Astrocyte (in vitro differentiated cells and primary cell): ENCODE measurements at places on chromosomes 6 and 20. TPM values are rescaled to one million over a fixed set of nuclear protein-coding genes. Genes with fewer than 3 reads are reported as not detected.

DNA sequence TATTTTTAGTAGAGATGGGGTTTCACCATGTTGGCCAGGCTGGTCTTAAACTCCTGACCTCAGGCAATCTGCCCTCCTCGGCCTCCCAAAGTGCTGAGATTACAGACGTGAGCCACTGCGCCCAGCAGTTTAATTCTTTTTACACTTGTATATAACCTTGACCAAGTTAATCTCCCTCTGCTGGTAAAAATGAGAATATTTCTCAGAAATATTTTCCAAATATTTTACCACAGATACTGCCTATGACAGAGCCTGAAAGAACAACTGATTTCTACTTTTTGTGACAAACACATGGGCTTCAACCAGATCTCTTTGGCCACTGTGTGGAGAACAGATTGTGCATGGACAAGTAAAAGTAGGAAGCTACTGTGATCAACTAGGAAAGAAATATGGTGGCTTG is 21.2 kb upstream of the NHSL1 start:
- no peak for DNase-seq
- H3K4me3 ChIP-seq = no peak overlapping the region
- no peaks in the 10 kb centered on the region for H3K27me3 ChIP-seq
- H3K36me3 ChIP-seq = no peaks in the 10 kb centered on the region

Gene TSBP1
- not detected in 2 replicates for total RNA-seq

Gene RHAG
- total RNA-seq = not detected in 2 replicates

Gene TRIM15
- not detected in 2 replicates for total RNA-seq

GRCh38 chr20:53142225-53143127 is 170.3 kb downstream of the TSHZ2 start:
- H3K36me3 ChIP-seq = no peaks in the 10 kb centered on the region
- no peak overlapping the region for H3K4me3 ChIP-seq
- DNase-seq = no peak
- H3K27ac ChIP-seq = no peak overlapping the region
- no peaks in the 10 kb centered on the region for H3K4me1 ChIP-seq
- no peaks in the 10 kb centered on the region for H3K27me3 ChIP-seq

Gene MEI4
- total RNA-seq = 0.54 and 0.58 TPM in 2 replicates

DNA sequence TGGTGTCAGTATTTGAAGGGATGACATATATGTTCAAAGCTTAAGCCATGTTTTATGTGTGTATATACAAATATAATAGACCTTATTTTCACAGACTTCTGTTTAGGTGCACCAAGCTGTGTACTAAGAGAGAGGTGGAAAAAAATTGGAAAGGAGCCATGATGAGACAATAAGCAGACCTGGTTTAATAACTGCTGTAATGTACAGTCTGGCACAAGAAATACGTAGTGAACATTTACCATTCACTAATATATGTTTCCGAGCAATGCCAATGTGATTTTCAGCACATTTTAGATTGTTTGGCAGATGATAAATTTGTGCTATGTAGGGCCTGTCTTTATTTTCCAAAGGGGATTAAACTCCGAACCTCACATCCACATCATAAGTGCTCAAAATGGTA is 116.3 kb downstream of the KHDC1L start:
- H3K27me3 ChIP-seq = no peaks in the 10 kb centered on the region
- no peaks in the 10 kb centered on the region for H3K36me3 ChIP-seq
- no peak for DNase-seq
- no peak overlapping the region for H3K27ac ChIP-seq
- H3K4me3 ChIP-seq = no peak overlapping the region

Gene CPNE5
- total RNA-seq = 0.11 and 0.29 TPM in 2 replicates

Gene NHLRC1
- 0.29 TPM in 1 of 2 replicates, not detected in the other for total RNA-seq
